ENCODE measurements at places on chromosomes 4 and X.

GRCh38 chr4:147057611-147058190 is 112.0 kb upstream of the TTC29 start:
- DNase-seq, result no peak

DNA sequence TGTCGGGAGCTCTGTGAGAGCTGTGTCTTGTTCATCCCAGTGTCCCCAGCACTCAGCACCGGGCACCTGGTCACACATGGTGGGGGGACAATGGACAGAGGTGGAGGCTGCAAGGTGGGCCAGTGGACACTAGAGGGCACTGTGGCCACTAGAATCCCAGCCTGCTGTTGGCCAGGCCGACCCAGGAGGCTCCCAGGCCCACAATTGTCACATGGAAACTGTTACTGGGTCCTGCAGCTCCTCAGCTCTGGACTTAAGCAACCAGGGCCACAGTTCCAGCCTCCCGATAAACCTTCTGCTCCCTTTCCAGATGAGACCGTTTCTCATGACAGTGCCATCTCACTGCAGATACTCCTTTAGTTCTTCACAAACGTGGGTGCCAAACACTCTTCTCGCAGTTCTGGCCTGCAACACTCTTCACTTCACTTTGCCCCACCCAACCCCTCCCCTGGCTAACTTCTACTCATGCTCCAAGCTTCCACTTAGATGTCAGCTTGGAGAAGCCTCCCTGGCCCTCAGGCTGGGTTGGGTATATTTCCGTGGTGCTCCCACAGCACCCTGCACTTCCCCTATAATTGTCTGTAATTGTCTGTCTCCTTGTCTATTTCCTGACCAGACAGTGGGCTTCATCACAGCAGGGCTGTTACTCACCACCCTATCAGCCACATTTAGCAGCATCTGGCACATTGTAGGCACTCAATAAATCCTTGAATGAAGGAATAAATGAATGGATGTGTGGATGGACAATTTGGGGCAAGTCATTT is 3.5 kb upstream of the IQSEC2 start:
- DNase-seq, result no peak

DNA sequence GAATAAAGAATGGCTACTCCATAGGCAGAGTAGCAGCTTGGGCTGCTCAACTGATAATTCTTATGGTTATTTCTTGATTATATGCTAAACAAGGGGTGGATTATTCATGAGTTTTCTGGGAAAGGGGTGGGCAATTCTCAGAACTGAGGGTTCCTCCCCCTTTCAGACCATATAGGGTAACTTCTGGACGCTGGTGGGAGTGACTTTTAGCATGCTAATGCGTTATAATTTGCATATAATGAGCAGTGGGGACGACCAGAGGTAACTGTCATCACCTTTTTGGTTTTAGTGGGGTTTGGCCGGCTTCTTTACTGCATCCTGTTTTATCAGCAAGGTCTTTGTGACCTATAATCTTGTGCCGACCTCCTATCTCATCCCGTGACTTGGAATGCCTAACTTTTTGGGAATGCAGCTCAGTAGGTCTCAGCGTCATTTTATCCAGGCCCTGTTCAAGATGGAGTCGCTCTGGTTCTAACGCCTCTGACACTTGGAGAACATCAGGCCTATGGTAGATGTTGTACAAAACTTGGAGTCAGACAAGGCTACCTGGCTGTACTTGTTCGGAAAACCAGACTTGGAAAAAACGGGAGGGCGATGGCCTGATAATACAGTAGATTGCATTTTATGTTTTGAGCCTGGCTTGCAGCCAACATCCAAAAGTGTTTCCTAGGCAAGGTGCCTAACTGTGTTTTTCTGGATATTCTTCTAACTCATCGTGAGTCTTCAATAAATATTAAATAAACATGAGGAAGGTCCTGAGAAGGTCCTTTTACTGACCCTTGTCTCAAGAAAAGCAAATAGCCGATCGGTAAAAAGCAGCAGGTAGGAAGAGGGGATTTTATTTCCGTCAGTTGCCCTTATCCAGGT is 1.8 kb upstream of the TMEM164 start:
- no peak for DNase-seq

DNA sequence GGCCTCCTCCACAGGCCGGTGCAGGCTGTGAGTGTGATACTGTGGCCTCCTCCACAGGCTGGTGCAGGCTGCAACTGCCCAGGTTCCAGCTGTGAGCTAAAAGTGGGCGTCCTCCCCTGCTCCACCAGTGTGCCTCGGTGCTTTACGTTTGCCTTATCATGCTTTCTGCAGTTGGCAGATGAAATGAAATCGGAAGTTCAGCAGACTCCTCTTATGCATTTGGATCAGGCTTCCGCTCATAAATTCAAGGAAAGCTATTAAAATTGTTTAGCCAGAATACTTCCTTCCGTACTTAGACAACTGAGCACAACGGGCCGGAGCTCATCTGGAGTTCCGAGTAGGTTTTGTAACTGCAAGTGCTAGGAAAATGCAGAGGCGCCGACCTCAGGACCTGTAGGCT is 12.0 kb downstream of the CYP4V2 start:
- no peak for DNase-seq

DNA sequence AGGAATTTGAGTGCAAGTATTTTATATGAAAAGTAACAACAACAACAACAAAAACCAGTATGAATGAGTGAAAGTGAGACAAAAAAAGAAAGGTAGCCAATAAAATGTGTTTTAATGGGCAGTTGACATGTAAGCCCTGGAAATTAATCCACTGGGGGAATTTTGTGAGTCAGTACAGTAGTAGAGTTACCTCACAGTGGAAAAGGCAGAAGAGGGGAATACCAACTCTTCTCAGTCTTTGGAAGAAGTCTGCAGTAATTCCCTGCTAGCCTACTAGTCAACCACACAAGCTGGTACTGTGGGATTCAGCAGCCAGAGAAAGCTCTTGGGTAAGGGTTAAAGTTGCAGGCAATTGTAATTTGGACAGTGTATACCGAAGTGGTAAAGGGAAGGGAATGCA is 76.3 kb upstream of the IL15 start:
- no peak for DNase-seq

DNA sequence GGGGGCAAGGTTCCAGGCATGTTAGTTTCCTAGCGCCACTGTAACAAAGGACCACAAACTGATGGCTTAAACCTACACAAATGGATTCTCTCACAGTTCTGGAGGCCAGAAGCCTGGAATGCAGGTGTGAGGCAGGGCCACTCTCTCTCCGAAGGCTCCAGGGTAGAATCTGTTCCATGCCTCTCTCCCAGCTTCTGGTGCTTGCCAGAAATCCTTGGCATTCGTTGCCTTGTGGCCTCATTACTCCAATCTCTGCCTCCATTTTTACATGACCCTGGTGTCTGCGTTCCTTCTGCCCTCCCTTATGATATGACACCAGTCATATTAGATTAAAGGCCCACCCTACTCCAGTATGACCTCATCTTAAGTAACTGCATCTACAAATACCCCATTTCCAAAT is 39.6 kb downstream of the CLDN34 start:
- no peak for DNase-seq

Data from NCI-H774 (cell line).